Fibroblast of lung (primary cell): ENCODE measurements at places on chromosomes 13 and 19. TPM values are rescaled to one million over a fixed set of nuclear protein-coding genes. Genes with fewer than 3 reads are reported as not detected.
A peak's percentile ranks its signal among the peaks of the same experiment; 100 is the strongest.

FOSB gene
- 9.5 and 24.9 TPM in 2 replicates for total RNA-seq

WDR88 gene
- total RNA-seq: under 0.01 TPM in 1 of 2 replicates, not detected in the other

DNA sequence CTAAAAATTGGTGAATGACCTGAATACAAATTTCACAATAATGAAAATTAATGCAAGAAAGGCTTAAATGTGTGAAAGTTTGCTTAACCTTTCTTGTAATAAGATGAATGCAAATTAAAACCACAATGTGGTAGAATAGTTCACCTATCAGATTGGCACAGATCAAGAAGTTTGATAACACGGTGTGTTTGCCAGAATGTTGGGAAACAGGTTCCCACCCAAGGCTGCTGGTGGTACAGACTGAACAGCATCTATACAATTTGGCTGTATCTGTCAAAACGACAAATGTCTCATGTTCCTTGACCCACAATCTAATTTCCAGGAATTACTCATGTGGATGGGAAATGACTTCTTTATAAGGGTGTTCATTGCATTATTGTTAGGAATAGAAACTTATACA, 8.6 kb upstream of the IRS2 start:
- no peak overlapping the region for H3K4me3 ChIP-seq
- peaks cover 5% of the 10 kb centered on the region for H3K27me3 ChIP-seq
- no peak for DNase-seq
- H3K4me1 ChIP-seq: no peaks in the 10 kb centered on the region
- H3K27ac ChIP-seq: no peak overlapping the region
- H3K36me3 ChIP-seq: no peaks in the 10 kb centered on the region

- H3K27ac ChIP-seq: no peak overlapping the region
- no peak overlapping the region for H3K4me3 ChIP-seq
- no peak for DNase-seq
- no peaks in the 10 kb centered on the region for H3K4me1 ChIP-seq
- no peaks in the 10 kb centered on the region for H3K27me3 ChIP-seq
- no peaks in the 10 kb centered on the region for H3K36me3 ChIP-seq
Observed at GRCh38 chr13:33433316-33433715, 147.8 kb upstream of the STARD13 start.

KCNJ14 gene
- 0.26 and 0.50 TPM in 2 replicates for total RNA-seq

DNA sequence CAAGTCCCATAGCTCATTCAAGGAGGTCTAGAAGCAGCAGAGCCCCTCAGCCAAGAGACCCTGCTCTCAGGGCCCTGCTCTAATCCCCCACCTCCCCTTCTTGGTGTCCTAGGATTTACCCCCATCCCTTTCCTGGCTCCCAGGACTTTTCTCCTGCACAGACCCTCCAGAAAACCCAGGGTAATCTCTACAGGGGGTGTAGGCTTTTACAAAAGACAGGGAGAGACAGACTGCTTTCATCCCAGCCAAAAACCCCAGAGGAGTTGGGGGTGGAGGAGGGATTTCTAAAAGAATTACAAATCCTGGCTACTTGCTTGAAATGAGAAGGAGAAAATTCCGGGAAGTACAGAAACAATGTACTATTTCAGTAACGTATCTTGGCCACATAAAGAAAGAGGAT, 133.3 kb downstream of the TNFSF13B start:
- H3K4me3 ChIP-seq: no peak overlapping the region
- no peak overlapping the region for H3K27ac ChIP-seq
- no peak for DNase-seq
- H3K27me3 ChIP-seq: no peaks in the 10 kb centered on the region
- H3K36me3 ChIP-seq: no peaks in the 10 kb centered on the region

DNA sequence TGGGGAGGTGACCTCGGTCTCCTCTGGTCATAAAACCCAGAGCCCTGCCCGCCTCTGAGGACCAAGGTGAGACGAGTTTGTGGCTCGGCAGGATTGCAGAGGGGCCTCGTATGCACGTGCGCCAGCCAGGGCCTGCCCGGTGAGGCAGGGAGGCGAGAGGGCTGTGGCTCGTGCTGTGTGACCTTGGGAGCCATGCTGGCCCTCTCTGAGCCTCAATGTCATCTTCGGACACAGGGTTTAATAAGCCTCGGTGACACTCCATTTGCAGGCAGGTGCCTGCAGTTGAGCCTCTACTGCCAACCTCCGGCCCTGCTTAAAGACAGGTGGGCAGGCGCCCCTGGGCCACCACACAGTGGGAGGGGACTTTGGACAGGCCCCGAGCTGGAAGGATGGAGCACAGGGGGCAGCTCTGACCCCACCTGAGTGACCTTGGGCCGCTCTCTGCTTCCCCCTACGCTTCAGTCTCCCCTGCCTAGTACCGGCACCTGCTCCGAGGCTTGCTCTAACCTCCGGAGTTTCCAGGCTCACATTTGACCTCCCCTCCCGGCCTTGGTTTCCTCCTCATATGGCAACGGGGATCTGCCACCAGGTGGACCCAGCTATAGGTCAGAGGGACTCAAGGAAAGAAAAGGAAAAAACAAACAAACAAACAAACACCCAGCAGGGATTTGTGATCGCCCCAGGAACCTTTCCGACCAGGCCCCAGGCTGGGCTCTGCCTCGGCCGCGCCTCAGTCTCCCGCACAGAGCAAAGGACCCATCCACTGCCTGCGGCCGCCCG, 3.1 kb downstream of the ZBTB7A start:
- H3K36me3 ChIP-seq: peaks cover 7% of the 10 kb centered on the region
- peaks cover 47% of the 10 kb centered on the region for H3K4me1 ChIP-seq
- no peaks in the 10 kb centered on the region for H3K27me3 ChIP-seq
- peak overlapping the region; percentile 90 for H3K4me3 ChIP-seq
- no peak for DNase-seq
- H3K27ac ChIP-seq: peak overlapping the region; percentile 89

PGLYRP2 gene
- not detected in 2 replicates for total RNA-seq

PSMC4 gene
- total RNA-seq: 65.2 and 75.1 TPM in 2 replicates

GPATCH1 gene
- 6.3 and 8.0 TPM in 2 replicates for total RNA-seq
